ENCODE measurements at places on chromosomes 5 and 9. TPM values are rescaled to one million over a fixed set of nuclear protein-coding genes. Genes with fewer than 3 reads are reported as not detected.

Gene MTX3
- 14.9 TPM for total RNA-seq

GRCh38 chr5:78746021-78746770, 97.6 kb upstream of the LHFPL2 start:
- DNase-seq, result no peak

DNA sequence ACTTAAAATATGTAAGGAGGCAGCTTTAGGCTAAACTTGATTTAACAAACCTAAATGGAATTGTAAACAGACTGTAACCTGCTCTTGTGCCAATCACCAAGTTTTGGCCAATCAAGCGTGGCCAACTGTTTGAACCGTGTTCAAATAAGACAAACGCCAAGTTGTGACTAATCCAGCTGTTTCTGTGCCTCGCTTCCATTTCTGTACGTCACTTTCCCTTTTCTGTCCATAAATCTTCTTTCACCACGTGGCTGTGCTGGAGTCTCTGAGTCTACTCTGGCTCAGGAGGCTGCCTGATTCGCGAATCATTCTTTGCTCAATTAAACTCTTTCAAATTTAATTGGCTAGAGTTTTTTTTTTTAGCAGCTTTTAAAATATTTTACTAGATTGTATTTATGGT, 71.3 kb downstream of the LIX1 start:
- no peak for DNase-seq

Gene OBP2B
- total RNA-seq, result not detected

Gene PCDHGA3
- 1.7 TPM for total RNA-seq

Gene PCDHB13
- total RNA-seq, result 3.2 TPM

DNA sequence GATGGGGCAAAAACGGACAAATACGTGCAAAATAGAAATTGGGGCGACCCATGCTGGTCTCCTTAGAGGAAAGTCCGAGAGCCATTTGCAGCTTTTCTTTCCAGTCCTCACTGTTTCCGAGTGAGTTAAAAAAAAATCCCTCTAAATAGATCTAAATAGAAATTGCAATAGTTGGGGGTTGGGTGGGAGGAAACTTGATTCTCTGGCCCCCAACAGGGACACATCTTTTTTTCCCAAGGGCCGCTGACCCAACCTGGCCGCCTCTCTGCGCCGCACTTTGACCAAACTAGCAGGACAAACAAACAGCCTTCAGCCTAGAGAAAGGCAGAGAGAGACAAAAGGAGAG, 2.8 kb upstream of the NKX2-5 start:
- DNase-seq, result no peak

- peak; percentile 89 for DNase-seq
Measured at GRCh38 chr5:137375741-137376526, 123.2 kb downstream of the SPOCK1 start.

Gene SPAAR
- 13.5 TPM for total RNA-seq

GRCh38 chr9:105912863-105913516, 218.6 kb downstream of the TMEM38B start:
- DNase-seq, result no peak

Gene OLFML2A
- 39.5 TPM for total RNA-seq

DNA sequence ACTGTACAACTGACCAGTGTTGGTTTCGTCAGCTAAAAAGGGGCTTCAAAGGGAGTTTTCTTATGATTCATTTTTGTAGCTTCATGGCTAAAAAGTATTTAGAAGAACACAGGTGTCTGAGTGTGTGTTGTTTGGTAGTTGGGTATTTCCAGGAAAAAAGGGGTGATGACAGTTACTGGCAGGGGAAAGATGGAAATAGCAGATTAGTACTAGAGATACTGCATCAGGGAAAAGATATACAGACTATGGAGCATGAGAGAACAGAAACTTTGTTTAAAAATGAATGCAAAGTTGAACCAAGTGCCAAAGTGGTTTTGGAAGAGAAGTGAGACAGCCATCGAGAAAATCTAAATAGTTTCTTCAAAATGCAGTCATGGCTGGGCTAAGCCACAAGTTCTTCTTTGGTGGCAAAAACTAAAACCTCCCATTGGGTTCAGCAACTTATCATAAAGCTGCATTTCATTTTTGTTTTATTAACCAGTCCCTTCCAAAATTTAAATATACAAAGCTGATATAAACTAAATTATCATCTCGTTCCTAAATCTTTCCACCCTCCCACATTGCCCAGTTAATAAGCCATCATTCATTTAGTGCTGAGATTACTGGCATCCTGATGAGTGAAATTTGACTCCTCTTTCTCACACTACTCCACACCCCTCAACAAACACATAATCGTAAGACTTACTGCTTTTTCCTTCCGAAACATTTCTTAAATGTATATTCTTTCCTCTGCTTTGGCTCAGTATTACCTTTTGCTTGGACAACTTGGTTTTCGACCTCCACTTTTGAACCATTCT, 33.5 kb downstream of the ELL2 start:
- no peak for DNase-seq

GRCh38 chr9:106669835-106670234, 193.1 kb upstream of the ZNF462 start:
- DNase-seq, result no peak

Gene ZFP2
- 2.1 TPM for total RNA-seq

- no peak for DNase-seq
Measured at GRCh38 chr5:146426853-146427618, 20.1 kb upstream of the TCERG1 start.

GRCh38 chr5:147887930-147888329, 9.4 kb downstream of the SCGB3A2 start:
- no peak for DNase-seq

GRCh38 chr5:77806213-77806843, 30.2 kb upstream of the TBCA start:
- DNase-seq, result no peak
